Right ventricle myocardium superior (tissue), 1 donor: ENCODE measurements at places on chromosomes 12 and 14.
A peak's percentile ranks its signal among the peaks of the same experiment; 100 is the strongest.

GRCh38 chr12:120892265-120892664 lies 11.9 kb downstream of the SPPL3 start:
- no peak for DNase-seq

DNA sequence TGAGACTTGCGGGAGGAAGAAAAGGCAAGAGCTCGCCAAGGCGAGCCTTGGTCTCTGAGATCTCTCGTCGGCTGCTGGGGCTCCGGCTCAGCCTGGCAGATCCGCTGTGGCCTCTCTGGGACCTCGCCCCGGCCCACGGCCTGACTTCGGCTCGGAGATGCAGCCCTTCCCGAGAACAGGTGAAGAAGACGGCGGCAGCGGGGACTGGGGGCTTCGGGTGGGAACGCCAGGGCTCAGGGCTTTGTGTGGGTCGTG lies 6.0 kb upstream of the HOXC9 start:
- no peak for DNase-seq

- DNase-seq = no peak
These were observed 43.1 kb upstream of the STRAP start for GRCh38 chr12:15839041-15839440.

DNA sequence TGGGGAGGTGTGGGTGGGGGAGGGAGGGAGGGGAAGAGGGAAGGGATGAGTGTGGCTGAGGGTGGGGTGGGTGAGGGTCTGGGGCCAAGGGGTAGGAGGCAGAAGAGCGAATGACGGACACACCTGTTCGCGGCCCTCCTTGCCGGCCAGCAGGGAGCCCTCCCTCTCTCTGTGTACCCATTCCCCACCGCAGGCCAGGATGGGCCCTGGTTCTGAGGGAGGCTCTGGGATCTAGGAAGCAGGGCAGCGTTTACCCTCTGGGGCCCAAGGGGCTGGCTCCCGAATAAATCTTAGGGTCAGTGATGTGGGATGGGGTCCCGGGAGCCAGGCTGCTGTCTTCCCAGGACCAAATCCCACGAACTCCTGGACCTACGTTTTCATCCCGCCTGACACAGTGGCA lies 46.0 kb upstream of the ESRRB start:
- DNase-seq = no peak

GRCh38 chr12:119052001-119052400 lies 70.7 kb downstream of the SRRM4 start:
- no peak for DNase-seq

GRCh38 chr12:50198829-50199228 lies 31.7 kb upstream of the CERS5 start:
- DNase-seq = no peak

DNA sequence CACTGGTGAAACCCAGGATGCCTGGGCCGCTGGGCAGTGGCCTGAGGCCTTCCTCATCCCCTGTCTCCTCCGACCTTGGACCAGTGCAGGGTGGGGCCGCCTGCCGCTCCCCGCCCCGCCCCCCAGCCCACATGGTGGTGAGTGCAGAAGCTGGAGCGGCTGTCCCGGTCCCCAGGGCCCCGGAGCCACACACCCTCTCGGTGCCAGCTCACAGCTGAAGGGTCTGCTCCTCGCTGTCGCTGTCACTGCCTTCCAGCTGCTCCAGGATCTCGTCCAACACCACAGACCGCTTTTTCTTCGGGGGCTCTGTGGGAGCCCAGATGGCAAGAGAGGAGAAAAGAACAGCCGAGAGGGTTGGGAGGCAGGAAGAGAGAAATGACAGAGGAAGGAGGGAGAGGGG lies 143.1 kb downstream of the RBM19 start:
- no peak for DNase-seq

DNA sequence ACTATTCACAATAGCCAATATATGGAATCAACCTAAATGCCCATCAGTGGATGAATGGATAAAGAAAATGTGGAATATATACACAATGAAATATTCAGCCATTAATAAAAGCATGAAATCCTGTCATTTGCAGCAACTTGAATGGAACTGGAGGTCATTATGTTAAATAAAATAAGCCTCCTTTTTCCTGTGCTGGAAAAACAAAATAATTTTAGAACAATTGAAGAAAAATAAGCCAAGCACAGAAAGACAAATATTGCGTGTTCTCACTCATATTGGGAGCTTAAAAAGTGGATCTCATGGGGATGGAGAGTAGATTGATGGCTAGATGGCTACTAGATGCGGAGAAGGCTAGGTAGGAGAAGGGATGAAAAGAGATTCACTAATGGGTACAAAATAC lies 6.3 kb upstream of the BTG1 start:
- DNase-seq = no peak

DNA sequence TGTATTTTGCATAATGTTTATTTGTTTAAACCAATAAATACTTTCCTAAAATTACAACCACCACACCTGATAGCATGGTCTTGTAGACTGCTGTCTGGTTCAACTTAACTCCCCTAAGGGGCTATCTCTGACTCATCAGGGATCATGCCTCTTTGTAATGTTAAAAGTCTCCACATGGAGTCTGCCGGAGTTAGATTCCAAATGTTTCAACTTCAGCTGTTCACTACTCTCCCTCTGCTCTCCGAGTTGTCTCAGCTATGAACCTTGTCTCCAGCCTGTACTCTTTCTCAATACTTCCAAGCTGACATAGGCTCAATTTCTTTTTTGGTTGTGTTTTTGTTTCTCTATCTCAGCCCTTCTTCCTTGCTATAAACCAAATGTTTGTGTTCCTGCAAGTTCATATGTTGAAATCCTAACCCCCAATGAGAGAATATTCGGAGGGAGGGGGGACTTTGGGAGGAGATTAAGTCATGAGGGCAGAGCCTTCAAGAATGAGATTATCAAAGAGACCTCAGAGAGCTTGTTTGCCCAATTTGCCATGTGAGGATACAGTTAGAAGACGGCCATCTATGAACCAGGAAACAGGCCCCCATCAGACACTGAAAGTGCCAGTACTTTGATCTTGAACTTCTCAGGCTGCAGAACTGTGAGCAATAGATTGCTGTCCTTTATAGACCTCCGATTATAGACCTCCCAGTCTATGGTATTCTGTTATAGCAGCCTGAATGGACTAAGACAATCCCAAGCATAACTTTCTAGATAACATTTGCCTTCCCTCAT lies 858.2 kb downstream of the VRK1 start:
- DNase-seq = no peak

DNA sequence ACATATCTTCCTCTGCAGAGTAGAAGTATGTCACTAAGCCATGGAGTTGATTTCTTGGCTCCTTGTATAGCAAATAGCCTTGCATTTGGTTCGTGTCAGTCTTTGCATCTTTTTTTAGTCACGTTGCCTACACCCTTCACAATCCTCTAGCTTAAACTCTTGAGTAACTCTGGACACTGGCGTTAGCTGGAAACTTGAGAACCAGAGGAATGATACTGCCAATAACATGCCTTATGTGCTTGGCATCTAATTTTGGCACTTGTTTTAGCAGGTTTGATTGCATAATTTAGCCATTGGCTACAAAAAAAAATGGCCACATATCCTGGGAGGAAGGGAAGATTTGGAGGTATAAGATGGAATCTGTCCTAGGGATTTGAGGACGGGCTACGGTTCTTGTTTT lies 136.2 kb downstream of the ETV6 start:
- DNase-seq = no peak

DNA sequence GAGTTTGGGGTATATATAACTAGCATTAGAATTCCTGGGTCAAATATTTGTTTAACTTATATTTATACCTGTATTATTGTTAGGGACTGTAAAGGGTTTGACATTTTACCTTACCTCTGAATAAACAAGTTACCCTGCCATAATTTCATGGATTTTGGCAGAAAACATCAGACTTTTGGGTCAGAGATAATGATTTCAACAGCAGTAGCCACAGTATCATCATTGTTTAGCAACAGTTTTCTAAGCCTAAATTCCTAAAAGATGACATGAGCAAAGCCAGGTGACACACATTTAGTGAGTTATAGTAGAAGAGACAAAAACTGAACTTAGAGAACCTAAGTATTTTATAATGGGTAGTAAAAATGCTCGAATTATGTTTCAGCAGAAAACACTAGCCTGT lies 954.4 kb downstream of the TRHDE start:
- no peak for DNase-seq

DNA sequence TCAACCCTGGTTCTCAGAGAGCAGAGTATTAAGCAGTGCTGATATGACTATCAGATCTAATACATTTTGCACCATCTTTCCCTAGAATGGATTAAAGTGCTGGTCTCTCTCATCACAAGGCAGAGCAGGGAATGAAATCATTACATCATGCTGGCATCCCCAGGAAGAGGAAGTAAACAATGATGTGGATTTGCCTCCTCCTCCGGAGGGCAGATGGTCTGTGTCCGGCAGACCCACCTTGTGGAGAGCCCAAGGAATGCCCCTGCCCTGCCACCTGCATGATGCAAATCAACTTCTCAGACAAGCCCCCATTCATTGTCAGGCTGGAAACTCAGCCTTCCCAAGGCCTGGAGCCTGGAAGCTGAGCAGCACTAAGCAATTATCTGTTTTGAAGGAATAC lies 1149.1 kb downstream of the VRK1 start:
- DNase-seq = no peak

DNA sequence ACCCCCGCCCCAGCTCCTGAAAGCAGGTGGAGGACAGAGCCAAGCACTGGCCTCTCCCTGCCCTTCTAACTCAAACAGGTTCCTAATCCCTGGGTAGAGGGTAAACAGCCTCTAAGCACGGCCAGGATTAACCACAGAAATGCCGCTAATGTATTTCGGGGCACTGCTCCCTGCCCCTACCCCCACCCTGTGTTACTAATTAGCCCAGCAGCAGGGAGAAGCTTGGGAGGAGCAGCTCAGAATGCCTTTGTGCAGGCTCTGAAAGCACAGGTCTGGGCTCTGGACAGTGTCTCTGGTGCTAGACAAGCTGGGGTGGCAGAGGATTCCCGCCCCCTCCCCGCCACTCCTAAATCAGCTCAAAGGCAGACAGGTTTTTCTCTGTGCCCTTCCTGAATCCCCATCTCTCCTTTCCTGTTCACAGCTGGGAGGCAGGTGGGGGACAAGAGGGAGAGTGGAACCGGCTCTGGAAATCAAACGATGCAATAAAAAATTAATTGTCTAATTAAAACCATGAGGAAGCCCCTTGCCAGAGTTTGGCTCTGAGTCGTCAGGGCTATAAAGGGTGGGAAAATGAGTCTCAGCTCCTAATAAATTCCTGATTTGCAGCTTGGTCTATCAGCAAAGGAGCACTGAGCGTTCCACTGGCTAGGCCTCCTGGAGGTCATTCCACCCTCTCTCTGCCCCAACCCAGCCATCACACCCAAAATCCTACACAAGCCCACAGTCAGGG lies 53.0 kb downstream of the SMUG1 start:
- no peak for DNase-seq

- DNase-seq = no peak
These were observed 5.6 kb downstream of the ARF6 start for GRCh38 chr14:49898485-49898884.

DNA sequence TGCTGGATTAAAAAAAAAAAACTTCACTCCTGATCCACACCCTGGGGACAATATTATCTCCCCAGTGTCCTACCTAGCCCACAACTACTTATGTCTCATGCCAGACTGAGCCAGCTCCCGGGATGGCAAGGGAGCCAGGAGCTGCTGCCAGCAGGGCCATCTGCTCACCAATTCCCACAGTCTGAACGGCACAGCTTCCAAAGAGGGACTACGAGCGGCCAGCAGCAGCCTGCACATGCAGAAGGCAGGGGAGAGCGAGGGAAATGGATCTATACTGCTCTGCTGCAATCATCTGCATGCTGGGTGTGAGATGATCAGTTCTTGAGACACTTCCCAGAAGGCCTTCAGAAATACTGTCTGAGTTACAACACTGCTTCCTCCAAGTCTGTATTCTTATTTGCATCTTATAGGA lies 11.1 kb downstream of the SSH1 start:
- DNase-seq = peak; percentile 79

GRCh38 chr14:99191395-99192027 lies 80.5 kb downstream of the BCL11B start:
- DNase-seq = no peak

DNA sequence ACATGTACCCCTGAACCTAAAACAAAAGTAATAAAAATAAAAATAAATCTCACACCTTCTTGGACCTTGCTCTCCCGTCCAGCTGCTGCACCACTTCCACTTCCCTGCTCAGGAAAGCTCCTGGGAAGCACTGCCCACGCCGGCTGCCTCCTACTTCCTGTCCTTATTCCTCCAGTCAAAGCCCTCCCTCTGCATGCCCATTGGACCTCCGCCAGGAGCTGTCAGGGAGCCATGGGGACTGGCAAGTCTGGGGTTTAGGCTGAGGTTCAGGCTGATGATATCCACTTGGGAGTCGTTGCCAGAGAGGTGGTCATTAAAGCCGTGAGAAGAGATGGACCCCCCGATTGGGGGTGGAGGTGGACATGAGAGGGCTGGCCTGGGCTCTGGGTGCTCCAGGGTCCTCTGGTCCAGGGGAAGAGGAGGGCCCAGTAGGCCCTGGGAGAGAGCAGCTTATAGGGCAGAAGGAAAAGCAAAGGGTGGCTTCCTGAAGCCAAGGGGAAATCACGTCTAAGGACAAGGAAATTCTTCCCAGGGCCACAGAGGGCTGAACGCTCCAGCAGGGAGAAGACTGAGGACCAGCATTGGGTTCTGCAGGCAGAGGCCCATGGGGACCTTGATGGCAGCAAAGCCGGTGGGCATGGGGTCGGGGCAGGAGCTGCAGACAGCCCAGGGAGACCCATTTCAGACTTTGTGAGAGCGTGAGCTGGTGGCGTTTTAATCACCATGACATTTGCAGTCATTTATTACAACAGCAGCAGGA lies 78.7 kb downstream of the FZD10 start:
- no peak for DNase-seq

DNA sequence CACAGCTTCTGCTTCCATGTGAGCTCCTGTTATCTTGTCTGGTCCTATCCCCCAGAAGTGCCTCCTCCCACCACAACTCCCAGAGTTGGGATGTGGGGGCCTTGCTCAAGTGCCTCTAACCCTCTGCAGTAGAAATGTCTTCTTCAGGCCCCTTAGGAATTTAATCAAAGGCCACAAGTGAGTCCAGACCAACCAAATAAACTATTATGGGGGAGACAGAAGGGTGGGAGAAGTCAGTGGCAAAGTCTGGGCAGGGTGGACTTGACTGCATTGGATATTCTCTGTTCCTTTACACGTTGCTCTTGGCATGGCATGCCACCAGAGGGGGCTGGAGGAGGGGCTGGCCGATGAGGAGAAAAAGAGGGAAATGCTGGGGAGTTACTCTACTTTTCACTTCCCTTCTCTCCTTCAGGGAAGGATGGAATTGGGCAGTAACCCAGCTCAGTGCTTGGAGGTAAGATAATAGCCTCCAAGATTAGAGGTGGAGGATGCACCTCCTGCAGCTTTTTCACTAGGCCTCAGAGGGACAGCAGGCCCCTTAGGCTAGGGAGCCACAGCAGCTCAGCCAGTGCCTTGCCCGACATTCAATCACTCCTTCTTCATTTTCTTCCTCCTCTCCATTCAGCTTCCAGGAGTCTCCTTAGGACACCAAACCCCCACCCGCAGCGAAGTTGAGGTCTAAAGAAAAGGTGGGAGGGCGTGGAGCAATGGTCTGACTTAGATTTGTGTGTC lies 1.2 kb upstream of the AP1G2 start:
- DNase-seq = no peak

GRCh38 chr12:79938843-79939242 lies 3.9 kb upstream of the PPP1R12A start:
- no peak for DNase-seq

GRCh38 chr12:123519141-123520001 lies 14.1 kb downstream of the RILPL1 start:
- peak; percentile 79 for DNase-seq

GRCh38 chr12:92178340-92178739 lies 32.7 kb upstream of the BTG1 start:
- no peak for DNase-seq

- no peak for DNase-seq
These were observed 30.5 kb downstream of the ALX1 start for GRCh38 chr12:85310456-85311076.
